Right renal cortex interstitium (tissue), 3 donors: ENCODE measurements at places on chromosomes 1 and 21. TPM values are rescaled to one million over a fixed set of nuclear protein-coding genes. Genes with fewer than 3 reads are reported as not detected.

C1orf141 gene
- polyA plus RNA-seq = 0.23 TPM

RAB42 gene
- 2.6 TPM for polyA plus RNA-seq

PLA2G5 gene
- not detected for polyA plus RNA-seq

OR6K3 gene
- not detected for polyA plus RNA-seq

UBIAD1 gene
- 17.7 TPM for polyA plus RNA-seq

CBR3 gene
- 0.89 TPM for polyA plus RNA-seq

FMO5 gene
- 8.3 TPM for polyA plus RNA-seq

ABL2 gene
- polyA plus RNA-seq = 10.8 TPM

PROK1 gene
- polyA plus RNA-seq = 0.48 TPM

LDLRAD2 gene
- polyA plus RNA-seq = 3.3 TPM

PPIAL4G gene
- polyA plus RNA-seq = not detected

TFAP2E gene
- polyA plus RNA-seq = 0.57 TPM

EVA1C gene
- polyA plus RNA-seq = 2.4 TPM

ARL8A gene
- 43.3 TPM for polyA plus RNA-seq

GRCh38 chr1:111281411-111281810 lies 9.2 kb upstream of the CHIA start:
- DNase-seq = no peak

- no peak for DNase-seq
These were observed 20.2 kb downstream of the A3GALT2 start for GRCh38 chr1:33300673-33301072.

DNA sequence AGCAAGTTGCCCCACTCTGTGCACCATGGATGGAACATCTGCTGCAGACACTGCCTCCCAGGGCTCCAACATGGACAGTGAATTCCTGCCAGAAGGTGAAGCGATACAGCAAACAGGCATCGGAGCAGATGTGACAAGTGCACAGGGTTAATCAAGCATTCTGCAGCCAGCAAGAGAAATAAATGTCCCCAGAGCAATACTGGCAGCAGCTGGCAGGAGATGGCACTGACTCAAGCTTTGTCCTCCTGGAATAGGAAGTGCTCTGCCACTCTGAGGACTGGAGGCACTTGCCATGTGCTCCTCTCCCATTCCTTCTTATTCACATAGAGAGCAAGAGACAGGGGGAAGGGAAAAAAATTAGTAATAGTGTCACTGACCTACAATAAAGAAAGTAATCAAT lies 402.7 kb upstream of the DAB1 start:
- DNase-seq = no peak

GRCh38 chr1:23692308-23692871 lies 784 bp downstream of the RPL11 start:
- DNase-seq = no peak

- DNase-seq = no peak
These were observed 53.8 kb upstream of the BCL10 start for GRCh38 chr1:85330214-85330631.

DNA sequence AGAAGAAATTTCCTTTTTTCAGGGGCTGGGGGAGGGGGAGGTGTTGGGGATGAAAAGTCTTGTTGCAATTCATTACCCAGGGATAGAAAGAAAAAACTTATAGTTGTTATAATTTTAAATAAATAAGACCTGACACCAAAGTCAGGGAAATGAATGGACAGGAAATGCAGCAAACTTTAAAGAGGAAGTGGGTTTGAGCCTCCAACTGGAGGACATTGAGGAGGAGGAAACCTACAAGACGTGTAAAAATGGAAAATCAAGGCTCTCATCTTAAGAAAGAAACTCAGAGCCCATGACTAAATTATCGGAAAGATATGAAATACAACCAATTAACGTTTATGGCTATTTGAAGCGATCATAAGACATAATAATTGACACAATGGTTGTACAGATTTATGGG lies 54.4 kb downstream of the NIBAN1 start:
- no peak for DNase-seq

DNA sequence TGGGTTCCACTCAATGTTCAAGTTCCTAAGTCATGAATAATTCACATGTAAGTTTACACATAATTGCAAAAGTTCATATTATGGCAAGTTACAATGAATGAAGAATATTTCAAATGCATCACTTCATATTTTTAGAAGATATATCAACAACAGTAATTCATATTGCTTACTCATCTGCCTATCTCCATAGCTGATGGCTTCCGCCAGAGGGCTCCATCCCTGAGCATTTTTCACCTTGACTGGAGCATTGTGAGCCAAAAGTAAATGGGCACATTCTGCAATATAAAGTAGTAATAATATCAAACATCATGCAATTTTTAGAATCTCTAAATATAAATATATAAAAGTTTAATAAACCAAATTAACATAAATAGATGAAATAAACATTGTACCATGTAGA lies 29.8 kb downstream of the ANKRD13C start:
- DNase-seq = no peak

DNA sequence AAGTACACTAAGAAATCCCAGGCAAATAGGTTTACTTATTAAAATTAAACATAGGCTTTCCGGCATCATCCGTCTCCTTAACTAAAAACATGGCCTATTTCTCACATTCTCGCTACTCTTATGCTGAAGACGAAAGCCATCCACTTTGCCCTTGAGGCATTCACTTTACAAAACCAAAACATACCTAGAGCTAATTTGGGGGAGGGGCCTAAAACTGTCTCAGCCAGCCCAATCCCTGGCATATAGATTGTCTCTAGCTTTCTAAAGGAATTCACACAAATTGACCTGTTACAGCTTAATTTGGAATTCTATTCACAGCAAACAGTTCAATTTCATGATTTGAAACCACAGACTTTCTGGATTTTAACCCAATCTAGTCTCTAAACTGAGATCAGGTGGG lies 34.8 kb downstream of the SLC35D1 start:
- no peak for DNase-seq

DNA sequence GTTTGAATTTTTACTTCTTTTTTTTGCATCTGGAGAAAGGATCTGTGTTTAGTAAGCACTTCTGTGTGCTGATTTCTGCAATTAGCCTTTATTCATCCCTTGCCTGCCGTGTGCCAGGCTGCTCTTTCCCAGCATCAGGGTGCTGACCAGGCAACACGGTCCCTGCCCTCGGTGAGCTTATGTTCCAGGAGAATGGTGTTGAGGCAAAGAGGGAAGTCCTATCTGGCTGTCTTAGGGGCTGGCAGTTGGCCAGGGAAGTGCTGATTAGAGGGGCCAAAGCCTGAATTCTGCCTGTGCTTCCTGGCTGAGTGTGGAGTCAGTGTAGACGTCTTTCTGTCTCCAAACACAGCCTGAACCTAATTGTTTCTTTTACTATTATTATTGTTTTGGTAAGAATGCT lies 187.1 kb downstream of the CAMTA1 start:
- DNase-seq = no peak

DNA sequence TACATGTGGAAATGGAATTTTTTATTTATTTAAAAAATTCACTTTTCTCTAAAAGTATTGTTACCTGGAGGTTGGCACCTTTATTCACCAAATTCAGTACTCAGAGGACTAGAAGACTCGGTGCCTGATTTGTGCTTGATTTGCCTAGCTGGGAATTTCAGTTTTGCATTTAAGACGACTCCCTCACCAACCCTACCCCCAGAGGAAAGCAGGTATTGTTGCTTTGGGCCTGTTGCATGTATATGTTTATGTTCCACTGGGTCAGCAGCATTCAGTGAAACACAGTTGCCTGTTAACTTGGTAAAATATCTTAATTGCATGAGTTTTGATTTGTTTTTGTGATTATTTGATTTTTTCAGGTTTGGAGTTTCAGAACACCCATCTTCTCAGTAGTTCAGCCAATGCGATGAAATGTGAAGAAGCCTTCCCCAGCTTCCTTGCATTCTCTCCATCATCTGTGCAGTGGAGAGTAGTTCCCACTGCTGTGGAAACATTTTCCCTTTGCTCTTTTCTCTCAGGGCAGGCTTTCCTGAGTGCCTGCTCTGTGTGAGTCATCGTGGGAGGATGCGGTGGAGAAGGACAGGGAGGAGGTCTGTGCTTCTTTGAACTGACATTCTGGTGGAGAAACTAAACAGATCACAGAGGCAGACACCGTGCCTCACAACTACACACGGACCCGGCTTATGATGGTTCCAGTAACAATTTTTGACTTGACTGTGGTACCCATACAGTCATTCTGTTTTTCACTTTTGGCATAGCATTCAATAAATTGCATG lies 6.4 kb downstream of the ADARB1 start:
- DNase-seq = no peak

- no peak for DNase-seq
These were observed 18.4 kb downstream of the MTHFR start for GRCh38 chr1:11787251-11787803.

- DNase-seq = no peak
These were observed 307.8 kb downstream of the NFIA start for GRCh38 chr1:61389926-61390845.

DNA sequence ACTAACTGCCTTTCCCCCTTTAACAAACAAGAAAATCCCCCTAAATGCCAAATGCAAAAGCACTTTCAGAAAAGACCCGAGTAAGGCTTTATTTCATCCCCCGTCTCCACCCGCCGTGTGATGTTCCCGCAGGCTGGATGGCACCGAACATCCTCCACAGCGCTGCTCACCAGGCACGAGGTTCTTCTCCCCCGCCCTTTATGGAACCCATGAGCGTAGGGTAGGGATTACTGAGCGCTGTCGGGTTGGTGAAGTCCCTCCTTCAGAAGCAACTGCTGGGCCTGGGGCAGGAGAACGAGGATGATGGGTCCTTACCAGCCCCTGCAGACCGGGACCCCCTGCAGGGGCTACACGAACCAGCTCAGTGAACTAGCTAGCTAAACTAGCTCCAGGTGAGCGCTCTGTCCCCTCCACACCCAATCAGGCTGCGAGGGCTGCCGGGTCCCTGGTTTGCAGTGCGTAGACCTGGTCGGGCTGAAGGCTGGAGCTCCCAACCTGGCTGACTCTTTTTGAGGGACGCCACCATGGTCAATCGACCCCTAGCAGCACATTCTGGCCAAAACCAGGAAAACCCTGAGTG lies 80.4 kb downstream of the ITPKB start:
- DNase-seq = no peak

- no peak for DNase-seq
These were observed 63.4 kb downstream of the KCNAB2 start for GRCh38 chr1:6108937-6109614.

GRCh38 chr1:184176058-184176457 lies 124.5 kb downstream of the TSEN15 start:
- no peak for DNase-seq

GRCh38 chr1:43432171-43432860 lies 21.4 kb downstream of the HYI start:
- no peak for DNase-seq

DNA sequence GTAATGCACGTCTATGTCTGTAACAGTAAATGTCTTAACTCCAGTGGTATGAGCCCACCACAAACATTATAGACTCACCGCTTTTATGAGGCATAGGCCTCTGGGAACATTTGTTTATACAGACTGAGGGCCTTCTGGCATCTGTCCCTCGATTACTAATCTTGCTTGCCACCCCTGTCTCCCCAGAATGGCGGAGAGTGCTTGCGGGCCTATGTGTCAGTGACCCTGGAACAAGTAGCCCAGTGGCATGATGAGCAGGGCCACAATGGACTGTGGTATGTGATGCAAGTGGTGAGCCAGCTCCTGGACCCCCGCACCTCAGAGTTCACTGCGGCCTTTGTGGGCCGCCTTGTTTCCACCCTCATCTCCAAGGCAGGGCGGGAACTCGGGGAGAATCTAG lies 18.3 kb upstream of the SHISA4 start:
- DNase-seq = no peak

DNA sequence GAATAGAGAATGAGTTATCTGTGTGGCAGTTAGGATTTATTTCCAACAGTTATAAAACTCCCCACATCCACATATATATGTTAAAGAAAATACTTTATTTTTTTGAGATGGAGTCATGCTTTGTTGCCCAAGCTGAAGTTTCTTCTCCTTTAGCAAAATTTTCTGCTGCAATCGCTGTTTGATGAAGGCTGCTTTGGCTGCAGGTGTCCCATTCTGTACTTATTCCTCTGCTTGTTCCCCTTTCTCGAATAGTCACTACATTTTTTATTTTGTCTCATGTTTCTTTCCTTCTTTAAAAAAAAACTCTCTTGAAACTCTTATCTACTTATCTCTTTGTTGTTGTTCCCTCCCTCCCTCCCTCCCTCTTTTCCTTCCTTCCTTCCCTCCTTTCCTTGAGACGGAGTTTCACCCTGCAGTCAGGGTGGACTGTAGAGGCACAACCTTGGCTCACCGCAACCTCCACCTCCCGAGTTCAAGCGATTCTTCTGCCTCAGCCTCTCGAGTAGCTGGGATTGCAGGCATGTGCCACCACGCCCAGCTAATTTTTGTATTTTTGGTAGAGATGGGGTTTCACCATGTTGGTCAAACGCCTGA lies 10.6 kb downstream of the OR2W3 start:
- no peak for DNase-seq

DNA sequence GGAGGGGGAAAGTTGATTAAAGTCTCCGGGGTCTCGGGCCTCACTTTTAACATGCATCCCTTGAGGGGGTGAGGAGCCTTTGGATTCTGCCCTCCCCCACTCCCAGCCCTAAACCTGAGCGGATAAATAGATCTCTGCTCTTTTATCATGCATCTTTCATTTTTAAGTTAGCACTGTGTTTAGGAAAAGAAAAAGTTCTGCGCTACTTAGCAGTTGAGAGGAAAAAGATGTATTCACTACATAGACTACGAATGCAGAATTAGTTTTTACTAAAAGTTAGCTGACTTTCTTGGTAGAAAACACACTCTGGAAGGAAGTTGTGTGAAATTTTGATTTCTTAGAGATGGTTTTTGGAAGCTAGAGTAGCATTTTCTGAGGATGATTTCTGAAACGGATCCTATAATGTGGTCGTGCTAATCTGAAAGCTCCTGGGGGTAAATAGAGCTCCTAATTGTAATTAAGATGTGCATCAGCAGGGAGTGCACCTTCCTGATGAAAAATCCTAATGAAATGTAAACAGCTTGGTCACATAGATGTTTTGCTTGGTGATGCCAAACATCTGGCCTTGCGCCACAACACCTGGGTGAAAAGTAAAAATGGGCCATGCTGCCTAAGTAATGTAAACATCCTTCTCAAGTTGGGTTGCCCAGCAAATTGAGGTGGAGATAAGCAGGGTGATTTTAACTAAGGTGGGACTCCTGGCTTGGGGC lies 1.8 kb downstream of the ROR1 start:
- no peak for DNase-seq

DNA sequence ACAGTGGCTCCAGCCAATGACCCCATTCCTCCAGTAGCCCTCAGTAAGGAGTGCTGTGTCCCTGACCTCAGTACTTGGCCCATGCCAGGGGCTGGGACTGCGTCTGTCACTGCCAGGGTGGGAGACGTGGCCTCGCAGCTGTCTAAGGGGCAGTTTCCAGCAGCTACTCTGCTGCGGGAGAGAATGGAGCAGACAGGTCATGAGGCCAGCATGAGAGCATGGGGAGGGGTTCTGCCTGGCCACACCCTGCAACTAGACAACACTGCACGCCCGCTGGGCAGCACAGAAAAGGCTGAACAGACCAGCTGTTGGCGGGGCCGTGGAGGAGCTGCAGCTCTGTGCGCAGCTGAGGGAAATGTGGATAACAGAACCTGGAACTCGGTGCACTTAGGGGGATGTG lies 91.6 kb upstream of the COL6A1 start:
- no peak for DNase-seq

GRCh38 chr1:169528215-169529067 lies 42.7 kb upstream of the SLC19A2 start:
- DNase-seq = no peak
